ENCODE measurements at places on chromosomes 2 and 18.

DNA sequence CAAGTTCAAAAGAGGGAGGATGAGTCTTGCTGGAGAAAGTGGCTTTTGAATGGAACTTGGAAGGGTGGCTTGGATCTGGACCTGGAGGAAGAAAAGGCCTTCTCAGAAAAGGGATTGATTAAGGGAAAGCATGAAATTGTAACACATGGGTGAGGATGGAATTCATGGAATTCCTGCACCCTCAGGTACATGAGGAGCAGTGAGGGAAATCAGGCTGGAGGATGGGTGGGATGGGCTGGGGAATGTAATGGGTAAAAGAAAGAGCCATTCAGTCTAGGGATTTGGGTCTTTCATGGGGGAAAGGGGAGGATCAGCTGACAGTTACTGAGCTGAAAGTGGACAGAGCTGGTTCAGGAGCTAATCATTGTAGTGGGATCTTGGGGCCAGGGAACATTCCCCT lies 51.2 kb upstream of the HAAO start:
- DNase-seq = no peak

DNA sequence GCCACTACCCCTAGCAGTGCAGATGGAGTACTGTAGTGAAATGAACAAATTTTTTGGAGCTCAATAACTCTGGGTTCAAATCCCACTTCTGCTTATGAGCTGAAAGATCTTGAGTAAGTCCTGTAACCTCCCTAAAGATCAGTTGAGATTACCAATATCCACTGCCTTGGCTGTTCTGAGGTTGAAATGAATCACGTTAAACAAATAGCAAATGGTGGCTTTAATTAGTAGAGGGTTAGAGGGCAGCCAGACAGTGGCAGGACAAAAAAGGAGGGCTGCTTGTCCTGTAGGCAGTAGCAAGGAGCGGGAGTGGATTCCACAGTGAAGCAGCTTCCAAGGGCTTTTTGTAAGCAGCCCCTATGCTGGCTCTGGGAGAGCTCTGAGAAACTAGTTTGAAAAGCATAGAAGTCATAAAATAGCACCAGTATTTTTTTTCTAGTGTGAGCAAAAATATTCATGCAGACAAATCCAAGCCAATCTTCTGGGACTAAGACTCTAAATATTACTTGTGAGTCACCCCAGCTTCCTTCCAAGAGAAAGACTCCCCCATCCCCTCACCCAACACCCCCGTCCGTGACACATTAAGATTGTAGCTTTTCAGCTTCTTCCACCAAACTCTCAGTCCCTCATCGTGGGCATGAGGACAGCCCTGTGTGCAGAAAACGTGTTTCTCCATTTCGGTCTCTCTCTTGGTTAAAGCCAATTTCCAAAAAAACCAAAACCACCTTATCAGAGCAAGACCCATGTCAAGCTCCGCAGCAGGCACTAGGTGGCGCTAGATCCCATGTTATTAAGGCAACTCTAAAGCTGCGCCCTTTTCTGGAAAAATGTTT lies 123.5 kb upstream of the LGALSL start:
- peak; percentile 46 for DNase-seq

DNA sequence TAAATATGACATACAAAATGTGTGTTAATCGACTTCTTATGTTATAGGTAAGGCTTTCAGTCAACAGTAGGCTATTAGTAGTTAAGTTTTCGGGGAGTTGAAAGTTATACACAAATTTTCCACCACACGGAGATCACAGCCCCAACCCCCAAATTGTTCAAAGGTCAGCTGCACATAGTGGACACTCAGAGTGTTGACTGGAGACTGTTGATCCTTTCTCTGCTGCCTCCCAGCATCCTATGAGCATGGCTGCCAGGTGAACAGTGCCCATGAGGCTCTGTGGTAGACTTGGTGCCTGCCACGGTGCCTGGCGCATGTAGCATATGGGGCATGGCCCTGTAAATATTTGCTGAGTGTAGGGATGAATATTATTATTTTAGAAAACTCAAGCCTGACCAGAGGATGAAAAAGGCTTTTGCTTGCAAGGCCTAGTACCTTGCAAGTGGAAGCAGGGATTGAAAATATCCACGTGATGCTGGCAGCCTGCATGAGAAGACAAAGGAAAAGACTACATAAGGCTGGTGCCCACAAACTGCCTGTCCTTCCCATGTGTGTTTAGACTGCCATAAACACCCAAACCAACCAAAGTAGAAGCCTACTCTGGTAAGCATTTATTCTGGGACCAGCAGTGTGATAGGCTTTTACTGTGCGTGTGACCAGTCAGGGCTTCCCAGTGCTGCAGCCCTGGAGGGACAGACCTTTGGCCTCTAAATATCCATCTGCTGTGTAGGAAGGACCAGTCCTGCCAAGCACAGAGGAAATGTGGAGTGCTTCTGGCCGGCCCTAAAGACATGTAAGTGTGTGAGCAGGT lies 226.1 kb downstream of the LDLRAD4 start:
- DNase-seq = no peak

DNA sequence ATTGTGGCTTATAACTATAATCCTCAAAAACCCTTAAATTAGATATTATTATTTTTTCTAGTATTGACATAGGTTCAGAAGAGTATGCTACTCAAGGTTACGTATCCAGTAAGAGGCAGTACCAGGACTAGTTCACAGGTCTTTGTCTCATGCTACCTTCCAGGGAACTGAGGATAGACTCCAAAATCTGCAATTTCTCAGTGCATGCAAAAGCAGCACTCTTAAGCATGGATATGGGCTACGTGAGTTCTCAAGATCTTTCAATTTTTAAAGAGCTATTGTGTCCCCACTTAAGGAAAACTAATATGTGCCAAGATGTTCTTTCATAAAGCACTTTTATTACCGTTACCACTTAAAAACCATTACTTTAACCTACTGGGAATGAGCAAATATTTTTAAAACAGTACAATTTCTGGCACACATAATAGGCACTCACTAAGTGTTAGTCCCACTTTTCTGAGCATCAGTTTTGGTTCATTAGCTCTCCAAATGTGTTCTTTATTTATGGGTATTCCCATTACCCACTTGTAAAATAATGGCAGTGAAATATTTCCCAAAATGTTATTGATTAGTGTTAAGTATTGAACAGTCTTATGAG lies 113.8 kb upstream of the TTN start:
- DNase-seq = no peak

GRCh38 chr2:3459185-3460015 lies 59.9 kb downstream of the ADI1 start:
- no peak for DNase-seq

DNA sequence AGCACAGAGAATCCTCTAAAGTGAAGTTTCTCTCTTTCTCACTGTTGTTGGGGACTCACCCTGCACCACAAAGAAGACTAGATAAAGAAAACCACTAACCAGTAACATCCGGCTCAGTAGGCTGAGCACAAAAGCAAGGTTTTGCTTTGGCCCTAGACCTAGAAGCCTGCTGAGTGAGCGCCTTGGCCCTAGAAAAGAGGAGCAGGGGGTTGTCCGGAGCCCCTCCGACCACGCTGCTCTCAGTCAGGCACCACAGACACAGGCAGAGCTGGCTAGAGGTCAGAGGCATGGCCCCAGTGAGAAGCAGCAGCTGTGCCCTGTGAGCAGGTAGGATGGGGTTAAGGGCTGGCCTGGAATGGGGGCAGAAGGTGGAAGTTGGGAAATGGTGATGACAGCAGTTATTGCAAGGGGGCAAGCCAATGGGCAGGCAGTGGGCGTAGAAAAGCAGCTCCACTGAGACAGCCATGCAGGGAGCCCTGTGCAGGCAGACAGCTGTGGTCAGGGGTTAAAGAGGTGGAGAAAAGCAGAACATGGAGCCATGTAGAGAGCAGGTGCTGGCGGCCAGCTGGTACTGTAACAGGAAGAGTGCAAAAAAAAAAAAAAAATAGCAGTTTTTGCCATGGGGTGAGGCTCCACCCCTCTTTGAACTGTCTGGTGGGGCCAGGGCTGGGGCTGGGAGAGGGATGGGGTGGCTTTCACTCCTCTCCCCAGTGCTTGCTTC lies 36.9 kb upstream of the SLC14A1 start:
- no peak for DNase-seq

GRCh38 chr2:68698567-68699377 lies 35.8 kb upstream of the ARHGAP25 start:
- DNase-seq = no peak

- DNase-seq = no peak
Measured at GRCh38 chr2:34666821-34667220, 1067.7 kb upstream of the FAM98A start.

GRCh38 chr18:8299054-8299980 lies 309.9 kb upstream of the RAB12 start:
- no peak for DNase-seq

GRCh38 chr2:241777170-241777685 lies 606 bp downstream of the GAL3ST2 start:
- no peak for DNase-seq

- no peak for DNase-seq
Measured at GRCh38 chr2:54669677-54670484, 53.6 kb upstream of the EML6 start.

DNA sequence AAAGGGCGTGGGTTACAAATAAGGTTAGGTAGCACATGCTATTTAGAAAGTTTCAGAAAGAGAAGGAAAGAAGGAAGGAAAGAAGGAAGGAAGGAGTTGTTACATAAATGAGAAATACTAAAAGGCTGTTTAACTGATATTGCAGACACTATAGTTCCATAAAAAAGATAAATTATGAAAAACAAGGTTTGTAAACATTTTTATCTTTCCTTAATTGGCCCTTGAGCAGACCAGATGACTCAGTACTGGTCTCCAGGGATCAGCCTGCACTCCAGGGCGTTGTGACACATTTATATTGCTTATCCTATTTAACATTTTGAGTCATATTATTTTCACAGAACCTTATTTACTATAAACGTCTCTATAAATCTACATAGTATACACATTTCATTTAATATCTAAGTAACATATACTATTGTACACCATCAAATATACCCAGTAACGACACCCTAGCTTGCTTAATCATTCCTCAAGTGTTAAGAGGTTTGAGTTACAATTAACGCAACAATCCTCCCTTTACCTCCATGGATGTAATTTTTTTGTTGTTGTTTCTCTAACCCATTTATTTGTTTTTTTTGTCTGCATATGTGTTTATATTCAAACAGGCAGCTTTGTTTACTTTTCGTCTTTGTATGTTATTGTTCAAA lies 2.8 kb upstream of the RAB31 start:
- DNase-seq = no peak

DNA sequence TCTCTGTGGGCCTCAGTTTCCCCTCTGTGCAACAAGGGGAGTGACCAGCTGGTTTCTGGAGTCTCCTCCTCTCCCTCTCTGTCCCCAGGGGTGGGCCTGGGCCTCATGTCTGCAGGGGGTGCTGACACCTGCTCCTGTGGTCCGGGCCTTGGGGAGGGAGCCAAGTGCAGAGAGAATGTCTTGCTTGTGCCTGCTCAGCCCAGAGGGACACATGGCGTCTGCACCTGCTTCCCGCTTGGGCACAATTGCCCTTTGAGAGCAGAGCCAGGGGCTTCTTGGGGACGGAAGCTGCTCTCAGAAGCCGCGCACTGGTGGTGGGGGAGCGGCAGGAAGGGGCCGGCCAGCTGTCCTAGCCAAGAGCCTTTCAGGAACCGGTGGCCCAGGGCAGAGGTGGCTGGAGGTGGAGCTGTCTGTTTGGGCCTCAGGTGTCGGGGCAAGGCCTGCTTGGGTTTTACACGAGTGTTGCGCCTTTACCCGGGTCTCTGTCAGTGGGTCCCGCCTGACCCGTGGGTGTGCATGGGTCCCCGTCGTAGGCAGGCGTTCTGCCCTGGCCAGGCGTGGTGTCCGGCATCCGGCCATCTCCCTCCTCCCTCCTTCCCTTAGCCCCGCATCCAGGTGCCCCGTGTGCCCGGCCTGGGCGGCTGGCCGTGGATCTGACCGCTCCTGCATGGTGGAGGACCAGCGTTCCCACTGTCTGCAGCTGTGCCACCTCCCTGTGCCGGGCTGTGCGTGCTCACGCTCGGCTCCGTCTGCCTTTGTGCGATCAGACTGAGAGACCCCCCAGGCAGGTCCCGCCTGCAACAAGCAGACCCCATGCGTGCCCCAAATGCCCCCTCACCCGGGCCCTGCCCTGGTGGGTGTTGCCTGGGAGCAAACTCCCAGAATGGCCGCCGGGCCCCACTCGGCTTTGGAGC lies 4.0 kb downstream of the NEU4 start:
- DNase-seq = no peak

- DNase-seq = no peak
Measured at GRCh38 chr2:230266638-230267037, 41.1 kb downstream of the SP140 start.

All from stimulated activated CD4-positive, alpha-beta T cell treated with anti-CD3 and anti-CD28 coated beads, TNF-alpha, amount 100 ng/mL, for 48 hours (primary cell).